ENCODE measurements at places on chromosomes 7 and 10.

DNA sequence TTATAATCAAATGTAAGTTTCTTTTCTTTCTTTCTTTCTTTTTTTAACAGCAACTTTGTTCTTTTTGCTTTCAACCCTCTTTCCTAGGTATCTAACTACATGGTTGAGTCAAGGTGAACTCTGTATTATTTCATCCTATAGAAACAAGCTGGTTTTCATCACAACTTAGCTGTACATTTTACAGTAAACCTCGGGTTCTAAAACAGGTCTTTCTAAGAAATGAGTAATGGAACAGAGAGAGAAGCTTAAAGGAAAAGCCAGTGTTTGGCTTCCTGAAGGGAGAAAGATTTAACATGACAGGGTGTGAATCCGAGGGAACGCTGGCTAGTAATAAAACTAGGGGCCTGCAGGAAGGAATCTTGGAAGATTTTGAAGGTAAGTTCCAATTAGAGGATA, 143.4 kb upstream of the ITGB1 start:
- H3K27me3 ChIP-seq = no peaks in the 10 kb centered on the region
- no peak overlapping the region for H3K4me3 ChIP-seq
- peak overlapping the region; percentile 41 for H3K27ac ChIP-seq
- peaks cover 41% of the 10 kb centered on the region for H3K4me1 ChIP-seq
- H3K36me3 ChIP-seq = no peaks in the 10 kb centered on the region

DNA sequence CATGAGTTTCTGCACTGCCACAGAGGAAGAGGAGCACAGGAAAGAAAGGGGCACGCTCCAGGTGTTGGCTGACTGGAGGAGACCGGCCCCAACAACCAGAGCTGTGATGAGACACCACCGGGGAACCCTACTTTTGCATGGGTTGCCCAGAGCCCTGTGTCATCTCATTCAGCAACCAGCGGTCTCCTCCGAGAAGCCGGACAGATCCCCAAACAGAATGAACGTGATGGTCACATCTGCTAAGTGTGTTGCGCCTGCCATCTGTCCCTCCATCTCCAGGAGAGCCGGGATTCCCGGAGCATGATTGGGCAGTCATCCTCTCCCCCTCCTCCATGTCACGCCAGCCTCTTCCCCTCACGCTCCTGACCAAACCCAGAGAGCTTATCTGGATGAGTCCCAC, 22.9 kb downstream of the PARP12 start:
- no peak overlapping the region for H3K4me3 ChIP-seq
- H3K4me1 ChIP-seq = no peaks in the 10 kb centered on the region

- DNase-seq = no peak
- no peaks in the 10 kb centered on the region for H3K36me3 ChIP-seq
- H3K4me3 ChIP-seq = no peak overlapping the region
- H3K27me3 ChIP-seq = peaks cover 4% of the 10 kb centered on the region
Observed at GRCh38 chr7:22841954-22842353, 19.3 kb upstream of the TOMM7 start.

DNA sequence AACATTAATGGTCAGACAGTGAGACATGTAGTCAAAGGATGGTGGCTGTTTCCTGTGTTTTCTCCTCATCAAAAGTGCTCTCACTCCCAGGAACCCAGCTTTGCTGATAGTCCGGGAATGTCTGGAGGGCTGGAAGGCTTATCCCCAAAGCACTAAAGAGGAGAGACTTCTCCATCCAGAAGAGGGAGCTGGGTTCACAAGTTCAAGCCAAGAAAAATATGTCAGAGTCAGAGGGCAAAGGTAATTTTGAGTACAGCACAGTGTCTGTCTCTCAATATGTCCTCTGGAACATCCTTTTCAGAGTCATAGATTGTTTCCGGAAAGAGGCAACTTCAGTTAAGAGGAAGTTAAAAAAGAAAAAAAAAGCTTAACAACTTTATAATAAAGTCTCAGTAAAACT, 281.5 kb upstream of the PHYHIPL start:
- no peaks in the 10 kb centered on the region for H3K36me3 ChIP-seq
- H3K4me1 ChIP-seq = no peaks in the 10 kb centered on the region
- H3K27ac ChIP-seq = no peak overlapping the region
- H3K4me3 ChIP-seq = no peak overlapping the region

GRCh38 chr10:113436851-113437250, 116.0 kb upstream of the HABP2 start:
- DNase-seq = no peak
- no peaks in the 10 kb centered on the region for H3K4me1 ChIP-seq
- no peaks in the 10 kb centered on the region for H3K36me3 ChIP-seq
- no peaks in the 10 kb centered on the region for H3K27me3 ChIP-seq

GRCh38 chr7:141990011-141990725, 5.5 kb upstream of the MGAM start:
- H3K27ac ChIP-seq = no peak overlapping the region
- DNase-seq = no peak
- H3K4me3 ChIP-seq = no peak overlapping the region
- H3K4me1 ChIP-seq = no peaks in the 10 kb centered on the region

GRCh38 chr7:92768501-92769393, 67.6 kb downstream of the CDK6 start:
- H3K4me1 ChIP-seq = no peaks in the 10 kb centered on the region
- no peak overlapping the region for H3K27ac ChIP-seq
- DNase-seq = no peak
- H3K4me3 ChIP-seq = no peak overlapping the region
- H3K27me3 ChIP-seq = no peaks in the 10 kb centered on the region

- H3K4me1 ChIP-seq = peaks cover 11% of the 10 kb centered on the region
- H3K36me3 ChIP-seq = no peaks in the 10 kb centered on the region
- no peaks in the 10 kb centered on the region for H3K27me3 ChIP-seq
- no peak overlapping the region for H3K27ac ChIP-seq
Observed at GRCh38 chr7:12728192-12728538, 40.7 kb downstream of the ARL4A start.

DNA sequence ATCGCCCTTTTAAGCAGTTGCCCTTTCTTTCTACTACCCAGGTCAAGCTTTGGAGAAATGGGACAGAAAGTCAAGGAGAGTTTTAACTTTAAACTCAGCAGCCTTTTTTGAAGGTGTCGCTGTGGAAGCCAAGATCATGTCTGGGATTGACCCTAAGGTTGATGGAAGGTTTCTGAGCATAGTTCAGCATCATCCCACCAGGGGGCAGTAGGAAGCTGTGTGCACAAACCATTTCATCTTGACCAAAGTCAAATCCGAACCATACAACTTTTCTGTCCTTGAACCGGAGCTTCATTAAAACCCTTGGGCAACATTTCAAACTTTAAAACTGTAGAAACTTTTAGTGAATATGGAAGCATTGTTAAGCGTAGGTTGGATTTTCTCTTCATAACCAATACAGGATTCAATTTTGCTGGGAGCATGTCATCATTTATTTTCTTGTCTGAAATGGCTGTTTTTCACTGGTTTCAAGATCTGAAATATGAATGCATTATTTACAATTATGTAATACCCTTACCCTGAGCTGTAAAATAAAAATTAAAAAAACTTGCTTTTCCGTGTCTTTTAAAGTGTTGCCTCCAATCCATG, 214.4 kb upstream of the KIAA1217 start:
- no peak for DNase-seq
- H3K27me3 ChIP-seq = no peaks in the 10 kb centered on the region
- H3K27ac ChIP-seq = no peak overlapping the region
- H3K36me3 ChIP-seq = no peaks in the 10 kb centered on the region
- H3K4me1 ChIP-seq = no peaks in the 10 kb centered on the region

DNA sequence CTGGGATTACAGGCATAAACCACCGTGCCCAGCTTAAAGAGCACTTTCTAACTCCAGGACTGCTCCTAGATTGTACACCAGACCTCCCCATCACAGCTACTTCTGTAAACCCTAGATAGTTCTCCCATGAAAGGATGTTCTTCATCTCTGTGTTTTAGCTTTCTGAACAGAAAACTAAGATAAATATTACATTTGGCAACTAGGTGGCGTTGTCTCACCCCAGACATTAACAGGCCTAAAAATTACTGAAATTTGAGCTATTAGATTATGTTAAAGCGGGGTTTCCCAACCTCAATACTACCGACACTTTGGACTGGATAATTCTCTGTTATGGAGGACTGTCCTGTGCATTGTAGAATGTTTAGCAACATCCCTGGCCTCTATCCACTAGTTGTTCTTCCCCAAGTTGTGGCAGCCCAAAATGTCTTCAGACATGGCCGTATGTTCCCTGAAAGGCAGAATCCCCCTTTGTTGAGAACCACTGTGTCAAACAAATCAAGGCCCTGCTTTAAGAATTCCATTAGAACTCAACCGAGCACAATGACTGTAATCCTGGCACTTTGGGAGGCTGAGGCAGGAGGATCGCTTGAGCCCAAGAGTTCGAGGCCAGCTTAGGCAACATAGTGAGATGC, 19.1 kb downstream of the ATOH7 start:
- no peaks in the 10 kb centered on the region for H3K4me1 ChIP-seq
- H3K36me3 ChIP-seq = no peaks in the 10 kb centered on the region
- no peak overlapping the region for H3K27ac ChIP-seq
- DNase-seq = no peak
- no peaks in the 10 kb centered on the region for H3K27me3 ChIP-seq

- no peaks in the 10 kb centered on the region for H3K36me3 ChIP-seq
- H3K27me3 ChIP-seq = peaks cover 2% of the 10 kb centered on the region
- no peak for DNase-seq
- H3K27ac ChIP-seq = no peak overlapping the region
- H3K4me3 ChIP-seq = no peak overlapping the region
- H3K4me1 ChIP-seq = no peaks in the 10 kb centered on the region
Observed at GRCh38 chr7:24318326-24318725, 34.3 kb downstream of the NPY start.

- no peaks in the 10 kb centered on the region for H3K27me3 ChIP-seq
- no peak overlapping the region for H3K27ac ChIP-seq
- no peak for DNase-seq
- H3K4me3 ChIP-seq = no peak overlapping the region
- H3K36me3 ChIP-seq = no peaks in the 10 kb centered on the region
- no peaks in the 10 kb centered on the region for H3K4me1 ChIP-seq
Observed at GRCh38 chr7:115775981-115776380, 254.6 kb downstream of the TFEC start.

DNA sequence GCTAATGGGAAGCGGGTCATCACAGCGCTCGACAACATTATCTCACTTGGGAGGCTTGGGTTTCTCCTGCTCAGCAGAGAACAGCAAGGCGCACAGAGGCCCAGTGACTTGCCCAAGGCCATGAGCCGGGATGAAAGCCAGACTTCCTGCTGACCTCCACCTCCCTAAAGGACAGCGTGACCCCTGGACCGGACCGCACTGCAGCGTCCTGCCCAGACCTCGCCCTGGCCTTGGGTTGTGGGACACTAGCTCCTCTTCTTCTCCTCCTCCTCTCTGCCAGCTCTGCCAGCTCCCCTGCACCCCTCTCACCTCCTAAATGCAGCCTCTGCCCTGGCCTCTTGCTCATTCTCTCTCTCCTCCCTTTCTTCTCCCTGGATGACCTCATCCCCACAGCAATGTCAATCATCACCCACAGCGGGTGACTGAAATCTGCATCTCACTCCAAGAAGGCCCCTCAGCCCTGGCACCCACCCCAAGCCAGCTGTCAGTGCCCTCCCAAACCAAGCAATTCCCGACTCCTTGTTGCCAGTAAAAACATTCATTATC, 19.4 kb downstream of the SPOCK2 start:
- no peak overlapping the region for H3K4me3 ChIP-seq
- H3K4me1 ChIP-seq = peaks cover 4% of the 10 kb centered on the region
- DNase-seq = no peak
- H3K36me3 ChIP-seq = peaks cover 94% of the 10 kb centered on the region
- no peak overlapping the region for H3K27ac ChIP-seq

DNA sequence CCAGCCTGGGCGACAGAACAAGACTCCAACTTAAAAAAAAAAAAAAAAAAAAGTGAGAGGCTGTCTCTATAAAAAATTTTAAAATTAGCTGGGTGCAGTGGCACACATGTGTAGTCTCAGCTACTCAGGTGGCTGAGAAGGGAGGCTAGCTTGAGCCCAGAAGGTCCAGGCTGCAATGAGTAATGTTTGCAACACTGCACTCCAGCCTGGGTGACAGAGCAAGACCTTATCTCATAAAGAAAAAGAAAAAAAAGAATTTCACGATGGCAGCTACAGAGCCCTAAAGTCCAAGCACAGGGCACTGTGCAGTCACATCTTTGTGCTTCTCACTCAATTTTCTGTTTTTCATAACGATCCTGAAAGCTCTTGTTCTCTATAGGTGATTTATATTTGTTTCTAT, 209.5 kb upstream of the KCTD7 start:
- H3K4me3 ChIP-seq = no peak overlapping the region
- DNase-seq = no peak
- no peaks in the 10 kb centered on the region for H3K36me3 ChIP-seq
- no peaks in the 10 kb centered on the region for H3K27me3 ChIP-seq
- H3K4me1 ChIP-seq = peaks cover under 1% of the 10 kb centered on the region
- H3K27ac ChIP-seq = no peak overlapping the region

GRCh38 chr10:10418387-10418786, 599.3 kb upstream of the CELF2 start:
- H3K4me3 ChIP-seq = no peak overlapping the region
- H3K27me3 ChIP-seq = no peaks in the 10 kb centered on the region
- no peak for DNase-seq
- H3K27ac ChIP-seq = no peak overlapping the region

DNA sequence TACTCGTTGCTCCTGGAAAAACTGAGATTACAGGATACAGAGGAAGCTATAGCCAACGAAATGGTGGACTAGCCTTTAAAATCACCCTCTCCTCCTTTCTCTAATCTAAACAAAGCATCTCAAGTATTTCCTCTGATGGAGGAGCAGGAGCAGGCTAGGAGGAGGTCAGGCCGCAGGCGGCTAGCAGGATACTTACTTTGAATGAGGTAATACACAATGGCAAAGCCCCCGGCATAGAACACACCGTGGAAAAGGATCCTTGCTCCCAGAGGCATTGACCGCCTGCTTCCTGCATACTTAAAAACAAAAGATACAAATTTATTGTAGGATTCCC, 64.4 kb downstream of the STK17A start:
- H3K4me1 ChIP-seq = peaks cover 74% of the 10 kb centered on the region
- peak overlapping the region; percentile 44 for H3K4me3 ChIP-seq
- H3K27ac ChIP-seq = peak overlapping the region; percentile 95
- DNase-seq = no peak
- peaks cover 5% of the 10 kb centered on the region for H3K36me3 ChIP-seq
- H3K27me3 ChIP-seq = no peaks in the 10 kb centered on the region

GRCh38 chr10:33478089-33478674, 143.7 kb upstream of the NRP1 start:
- H3K4me3 ChIP-seq = no peak overlapping the region
- no peak for DNase-seq
- H3K27me3 ChIP-seq = no peaks in the 10 kb centered on the region
- H3K36me3 ChIP-seq = no peaks in the 10 kb centered on the region

GRCh38 chr7:80848841-80849240, 70.0 kb downstream of the SEMA3C start:
- no peak overlapping the region for H3K27ac ChIP-seq
- no peak for DNase-seq
- no peak overlapping the region for H3K4me3 ChIP-seq
- H3K4me1 ChIP-seq = no peaks in the 10 kb centered on the region
- no peaks in the 10 kb centered on the region for H3K27me3 ChIP-seq
- no peaks in the 10 kb centered on the region for H3K36me3 ChIP-seq

Measured in effector memory CD4-positive, alpha-beta T cell (primary cell).